Adipose tissue (tissue), 3 donors: ENCODE measurements at places on chromosomes 1 and 21. TPM values are rescaled to one million over a fixed set of nuclear protein-coding genes. Genes with fewer than 3 reads are reported as not detected.

LAMB3 gene
- polyA plus RNA-seq, result 36.4 TPM

KDM5B gene
- polyA plus RNA-seq, result 10.7 TPM

MPL gene
- 0.07 TPM for polyA plus RNA-seq

HPCAL4 gene
- polyA plus RNA-seq, result 0.04 TPM

SLC2A5 gene
- 2.2 TPM for polyA plus RNA-seq

ABCA4 gene
- polyA plus RNA-seq, result 0.15 TPM

AJAP1 gene
- polyA plus RNA-seq, result 0.37 TPM

TLR5 gene
- 1.6 TPM for polyA plus RNA-seq

VWA5B1 gene
- not detected for polyA plus RNA-seq

ADORA1 gene
- polyA plus RNA-seq, result 3.8 TPM

SFT2D2 gene
- polyA plus RNA-seq, result 4.6 TPM

PDC gene
- not detected for polyA plus RNA-seq

ODF2L gene
- polyA plus RNA-seq, result 50.8 TPM

G0S2 gene
- 4,779 TPM for polyA plus RNA-seq

RIPK4 gene
- 9.2 TPM for polyA plus RNA-seq

FABP3 gene
- polyA plus RNA-seq, result 29.9 TPM

OLIG2 gene
- not detected for polyA plus RNA-seq

DNASE2B gene
- polyA plus RNA-seq, result 0.07 TPM

CCDC30 gene
- polyA plus RNA-seq, result 1.4 TPM

SH2D1B gene
- 0.90 TPM for polyA plus RNA-seq

LCE1F gene
- polyA plus RNA-seq, result not detected

PATJ gene
- polyA plus RNA-seq, result 9.8 TPM
